ENCODE measurements at places on chromosomes 2 and 18.

- DNase-seq: no peak
Observed at GRCh38 chr18:12540751-12541150, 117.2 kb downstream of the SPIRE1 start.

DNA sequence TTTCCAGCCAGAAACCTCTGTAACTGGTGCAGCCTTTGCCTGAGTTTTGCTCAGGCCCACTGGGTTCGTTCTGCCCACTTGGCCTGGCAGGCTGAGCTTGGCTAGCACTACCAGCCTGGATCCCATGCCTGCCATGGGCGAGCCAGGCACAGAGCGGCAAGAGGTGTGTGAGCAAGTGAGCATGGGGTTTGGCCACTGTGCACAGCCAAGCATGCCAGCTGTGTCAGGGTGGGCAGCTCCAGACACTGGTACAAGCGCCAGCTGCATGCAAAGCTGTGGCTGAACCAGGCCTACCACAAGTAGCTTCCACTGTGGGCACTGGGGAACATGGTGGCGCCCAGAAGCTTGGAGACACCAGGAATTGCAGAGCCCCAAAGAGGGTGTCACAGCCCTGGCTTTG lies 56.3 kb upstream of the LDAH start:
- no peak for DNase-seq

GRCh38 chr2:156156580-156156979 lies 175.9 kb downstream of the NR4A2 start:
- no peak for DNase-seq

- peak; percentile 60 for DNase-seq
Observed at GRCh38 chr2:112150447-112150846, 12.3 kb downstream of the FBLN7 start.

- no peak for DNase-seq
Observed at GRCh38 chr2:101882769-101883307, 108.9 kb upstream of the IL1R2 start.

DNA sequence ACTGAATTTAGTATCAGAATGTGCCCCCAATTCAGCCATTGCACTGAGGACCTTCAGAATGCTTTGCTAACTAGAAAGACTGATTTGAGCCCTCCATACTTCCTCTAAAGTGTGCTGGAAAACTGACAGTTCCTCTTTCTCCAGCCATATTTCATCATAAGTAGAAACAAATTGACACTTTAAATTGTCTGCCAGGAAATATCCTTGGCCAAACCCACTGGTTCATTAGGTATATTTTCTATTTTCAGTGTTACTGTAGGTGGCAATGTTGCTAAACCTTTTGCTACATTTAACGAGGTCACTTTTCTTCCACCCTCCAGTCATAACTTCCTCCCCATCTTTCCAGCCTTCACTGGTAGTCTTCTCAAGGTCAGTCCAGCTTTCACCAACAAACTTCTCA lies 21.5 kb downstream of the SP5 start:
- DNase-seq: no peak

- DNase-seq: no peak
Observed at GRCh38 chr2:218855305-218856166, 4.1 kb upstream of the WNT6 start.

- DNase-seq: no peak
Observed at GRCh38 chr2:187566266-187566665, 12.0 kb upstream of the TFPI start.

- no peak for DNase-seq
Observed at GRCh38 chr2:173058673-173059072, 17.0 kb upstream of the MAP3K20 start.

DNA sequence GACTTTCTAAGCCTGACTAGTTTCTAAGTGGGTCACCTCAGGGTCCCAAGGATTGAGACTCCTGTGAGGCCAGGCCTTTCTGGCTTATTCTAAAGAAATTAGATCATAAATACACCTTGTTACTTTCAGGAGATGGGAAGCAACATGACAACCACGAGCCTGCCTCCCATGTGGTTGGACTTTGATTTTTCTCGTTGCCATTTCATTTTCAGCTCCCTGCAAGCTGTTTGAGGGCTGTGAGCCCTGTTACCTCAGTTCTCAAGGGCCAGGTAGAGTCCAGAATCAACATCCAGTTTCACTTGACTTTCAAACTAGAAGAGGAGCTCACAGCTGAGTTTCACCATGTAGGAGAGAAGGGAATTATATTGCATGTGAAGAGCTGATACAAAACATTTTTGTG lies 159.8 kb upstream of the BCL2L11 start:
- DNase-seq: no peak

DNA sequence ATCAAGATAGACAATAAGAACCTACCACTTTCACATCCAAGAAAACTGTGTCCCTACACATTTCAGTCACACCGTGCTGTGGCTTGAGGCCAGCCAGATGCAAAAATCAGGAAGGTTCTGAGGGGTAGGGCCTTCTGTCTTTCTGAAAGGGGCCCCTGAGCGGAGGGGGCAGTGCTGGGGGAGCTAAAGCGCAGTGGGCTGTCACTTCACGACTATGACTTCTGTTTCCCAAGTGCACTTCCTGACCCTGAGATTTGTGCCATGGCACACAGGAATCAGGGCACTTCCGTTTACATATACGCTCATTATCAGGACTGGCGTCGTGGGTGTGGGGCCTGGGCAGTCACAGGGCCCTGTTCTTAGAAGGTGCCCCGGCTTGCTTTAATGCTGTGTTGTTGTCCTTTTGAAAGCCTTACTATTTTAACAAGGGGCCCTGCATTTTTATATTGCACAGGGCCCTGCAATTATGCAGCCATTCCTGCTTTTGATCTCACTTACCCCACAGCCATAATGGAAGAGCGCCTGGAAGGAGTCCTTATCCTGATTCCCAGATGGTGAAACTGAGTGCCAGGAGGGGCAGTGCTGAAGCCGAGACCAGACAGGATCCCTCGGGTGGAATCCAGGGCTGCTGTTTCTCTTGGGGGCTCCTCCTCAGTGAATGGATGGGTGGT lies 620 bp downstream of the NGEF start:
- DNase-seq: no peak

GRCh38 chr2:29360016-29360784 lies 245.0 kb downstream of the CLIP4 start:
- no peak for DNase-seq

- no peak for DNase-seq
Observed at GRCh38 chr2:104855221-104856085, 1.5 kb downstream of the POU3F3 start.

GRCh38 chr2:206084439-206084869 lies 1.5 kb downstream of the INO80D start:
- no peak for DNase-seq

DNA sequence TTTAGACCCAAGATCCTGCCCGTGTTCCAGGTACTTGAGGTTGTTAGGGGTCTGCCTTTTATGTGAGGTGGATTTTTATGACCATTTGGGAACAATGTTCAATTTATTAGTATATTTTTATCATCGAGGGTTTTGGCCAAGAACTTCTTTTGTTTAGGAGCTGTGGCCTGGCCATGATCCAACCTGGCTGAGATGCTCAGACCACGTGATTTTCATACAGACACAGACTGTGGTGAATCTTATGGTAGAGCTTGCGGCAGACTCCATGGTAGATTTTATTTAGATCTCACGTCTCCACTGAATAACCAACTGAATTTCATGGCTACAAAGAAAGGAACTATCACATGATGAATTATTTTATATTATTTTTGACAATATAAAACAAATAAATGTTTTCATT lies 405.5 kb upstream of the VWC2L start:
- DNase-seq: peak; percentile 4

Data from fibroblast of skin of left biceps (primary cell).